ENCODE measurements at places on chromosomes 2 and 18.

- no peak for DNase-seq
Observed at GRCh38 chr2:65232636-65233035, 5.0 kb downstream of the ACTR2 start.

- no peak for DNase-seq
Observed at GRCh38 chr18:68219872-68220271, 495.0 kb downstream of the TMX3 start.

- DNase-seq = no peak
Observed at GRCh38 chr2:146413086-146413610, 1431.7 kb upstream of the ACVR2A start.

DNA sequence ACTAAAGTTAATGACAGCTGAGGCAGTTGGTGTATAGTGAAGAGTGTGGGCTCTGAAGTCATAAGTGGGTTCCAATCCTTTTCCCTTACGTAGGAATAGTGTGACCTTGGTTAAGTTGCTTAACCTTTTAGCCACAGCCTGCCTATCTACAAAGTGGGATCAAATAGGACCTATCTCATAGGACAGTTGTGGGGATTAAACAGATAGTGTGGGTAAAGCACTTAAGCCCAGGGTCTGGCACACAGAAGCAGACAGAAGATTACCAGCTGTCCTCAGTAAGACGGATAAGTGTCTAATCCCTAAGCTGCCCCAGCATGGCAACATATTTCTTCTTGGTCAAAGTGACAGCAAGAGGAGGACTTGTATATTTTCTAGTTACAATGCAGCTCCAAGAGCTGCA is 28.2 kb downstream of the UBE2F start:
- DNase-seq = no peak

- DNase-seq = no peak
Observed at GRCh38 chr2:187900021-187900420, 345.8 kb upstream of the TFPI start.
